ENCODE measurements at places on chromosomes 4 and X.
A peak's percentile ranks its signal among the peaks of the same experiment; 100 is the strongest.

DNA sequence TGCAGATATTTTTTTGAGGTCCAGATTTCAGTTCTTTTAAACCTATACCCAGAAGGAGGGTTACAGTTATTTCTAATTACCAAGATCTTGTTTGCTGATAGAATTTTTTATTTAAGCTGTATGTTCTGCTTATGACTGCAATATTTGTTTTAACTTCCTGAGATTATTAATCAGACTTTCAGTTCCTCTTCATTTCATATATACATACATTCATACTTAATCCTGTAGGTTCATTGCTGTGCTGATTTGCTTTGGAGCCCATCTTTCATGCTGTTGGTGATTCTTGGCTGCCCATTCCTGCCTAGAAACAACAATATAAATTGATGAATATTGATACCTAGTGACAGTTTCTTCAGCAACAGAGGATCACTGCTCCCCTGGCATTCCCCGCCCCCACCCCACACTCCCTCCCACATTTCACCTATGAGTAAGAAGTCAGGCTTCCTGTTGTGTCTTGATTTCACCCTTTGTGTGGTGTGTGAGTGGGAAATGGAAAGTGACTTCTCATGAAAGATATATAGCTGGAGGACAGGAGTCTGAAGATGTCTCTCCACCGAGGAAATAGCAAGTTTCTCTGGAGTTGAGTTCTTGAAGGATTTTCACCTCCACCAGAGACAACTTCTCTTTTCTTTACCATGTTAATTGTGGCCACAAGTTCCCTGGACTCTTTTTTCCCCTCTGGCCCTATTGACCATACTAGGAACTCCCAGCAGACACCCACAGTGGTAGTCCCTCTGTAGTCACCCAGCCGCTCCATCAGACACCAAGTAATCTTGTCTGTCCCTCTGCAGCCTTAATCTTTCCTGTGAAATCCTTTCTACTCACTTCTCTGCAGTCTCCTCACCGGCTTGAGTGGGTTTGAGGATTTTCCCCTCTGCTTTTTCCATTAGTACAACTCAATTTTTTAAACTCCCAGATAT lies 118.4 kb downstream of the ASB9 start:
- no peak for DNase-seq

DNA sequence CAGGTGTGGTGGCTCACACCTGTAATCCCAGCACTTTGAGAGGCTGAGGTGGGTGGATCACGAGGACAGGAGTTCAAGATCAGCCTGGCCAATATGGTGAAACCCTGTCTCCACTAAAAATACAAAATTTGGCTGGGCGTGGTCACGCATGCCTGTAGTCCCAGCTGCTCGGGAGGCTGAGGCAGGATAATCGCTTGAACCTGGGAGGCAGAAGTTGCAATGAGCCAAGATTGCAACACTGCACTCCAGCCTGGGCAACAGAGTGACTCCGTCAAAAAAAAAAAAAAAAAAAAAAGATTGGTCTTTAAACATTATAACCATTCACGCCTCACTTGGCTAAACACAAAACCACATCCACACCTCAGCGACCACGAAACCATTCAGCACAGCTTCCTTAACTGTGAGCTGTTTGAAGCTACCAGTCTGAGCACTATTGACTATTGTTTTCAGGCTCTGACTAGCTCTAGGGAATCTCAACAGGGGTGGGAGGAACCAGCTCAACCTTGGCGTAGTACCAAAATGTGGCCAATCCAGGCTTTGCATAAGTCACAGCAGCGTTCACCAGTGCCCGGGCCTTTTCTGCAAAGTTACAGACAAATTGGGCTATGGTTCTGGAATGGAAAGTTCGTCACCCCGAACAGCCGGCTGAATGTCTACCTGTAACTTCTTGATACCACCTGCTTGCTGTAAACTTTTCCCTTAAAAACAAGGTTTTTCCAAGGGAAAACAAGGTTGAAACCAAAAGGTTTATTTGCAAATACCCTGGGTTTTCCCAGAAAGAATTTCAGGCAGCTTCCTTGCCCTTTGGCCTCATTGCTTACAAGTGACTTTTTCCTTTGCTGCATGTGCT lies 73.6 kb upstream of the DHX15 start:
- peak; percentile 49 for DNase-seq

DNA sequence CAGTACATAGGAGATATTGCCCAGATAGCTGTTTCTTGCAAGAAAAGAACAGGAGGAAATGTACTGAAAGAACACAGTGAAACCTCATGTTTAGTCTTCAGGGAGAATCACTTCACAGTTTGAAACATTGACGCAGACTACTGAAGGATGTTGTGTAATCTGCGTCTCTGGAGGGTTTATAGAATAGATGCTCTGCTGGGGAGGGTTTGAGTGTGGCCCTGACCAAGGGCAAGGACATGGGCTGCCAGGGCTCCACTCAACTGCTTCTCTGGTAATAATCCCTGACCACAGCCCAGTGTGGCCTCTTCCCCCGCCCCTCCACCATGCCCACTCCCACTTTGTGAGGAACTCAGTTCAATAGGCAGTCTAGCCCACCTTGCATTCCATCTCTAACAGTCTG lies 15.8 kb upstream of the ACE2 start:
- no peak for DNase-seq

DNA sequence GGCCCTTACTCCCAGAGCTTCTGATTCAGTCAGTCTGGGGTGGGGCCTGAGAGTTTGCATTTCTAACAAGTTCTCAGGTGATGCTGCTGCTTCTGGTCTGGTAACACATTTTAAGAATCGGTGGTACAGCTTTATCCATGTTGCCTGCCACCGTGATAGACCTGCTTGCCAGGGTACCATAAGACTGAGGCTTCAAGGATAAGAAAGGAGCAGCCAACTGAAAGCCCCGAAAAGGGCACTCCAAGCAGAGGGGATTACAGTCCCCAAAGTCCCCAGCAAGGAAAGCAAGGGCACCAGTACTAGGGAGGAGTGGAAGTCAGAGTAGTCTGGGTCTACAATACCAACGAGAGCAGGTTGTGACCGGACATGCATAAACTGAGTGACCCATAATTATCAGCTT lies 49.8 kb downstream of the APOO start:
- DNase-seq, result no peak

- DNase-seq, result no peak
Measured at GRCh38 chr4:99403380-99404184, 31.6 kb downstream of the ADH7 start.

DNA sequence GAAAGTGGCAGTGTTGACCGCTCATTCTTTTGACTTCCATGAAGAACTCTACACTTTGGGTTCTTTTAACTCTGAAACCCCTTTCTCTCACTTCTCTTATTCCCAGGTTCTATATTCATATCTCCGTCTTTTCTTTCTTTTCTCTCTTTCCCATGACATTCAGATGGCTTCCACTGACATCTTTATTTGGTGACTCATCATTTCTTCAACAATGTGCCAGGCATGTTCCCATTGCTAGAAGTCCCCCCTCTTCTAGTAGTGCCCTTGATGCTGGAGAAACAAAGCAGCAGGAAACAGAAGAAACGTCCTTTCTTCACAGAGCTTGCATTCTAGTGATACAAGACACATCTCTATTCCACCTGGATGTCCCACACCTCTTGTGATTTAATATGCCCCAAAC lies 33.3 kb downstream of the PKD2 start:
- no peak for DNase-seq

- no peak for DNase-seq
Measured at GRCh38 chr4:99305638-99306400, 15.0 kb upstream of the ADH1A start.

- no peak for DNase-seq
Measured at GRCh38 chr4:24570574-24571236, 13.6 kb downstream of the DHX15 start.

- DNase-seq, result no peak
Measured at GRCh38 chr4:137467537-137467936, 64.8 kb downstream of the PCDH18 start.

DNA sequence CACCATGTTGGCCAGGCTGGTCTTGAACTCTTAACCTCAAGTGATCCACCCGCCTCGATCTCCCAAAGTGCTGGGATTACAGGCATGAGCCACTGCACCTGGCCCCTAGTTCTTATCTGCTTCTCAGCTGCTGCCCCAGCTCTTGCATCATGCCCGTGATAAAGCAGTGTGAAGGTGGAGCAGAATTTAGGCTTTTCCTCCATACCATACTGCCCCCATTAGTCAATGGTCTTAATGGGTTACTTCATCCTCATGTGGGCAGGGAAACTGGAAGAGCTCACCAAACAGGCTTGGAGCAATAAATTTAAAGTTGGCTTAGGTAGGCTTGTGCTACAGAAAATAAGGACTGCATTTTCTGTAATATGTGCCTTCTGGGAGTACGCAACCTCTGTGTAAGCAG lies 636.9 kb upstream of the BOD1L1 start:
- DNase-seq, result no peak

DNA sequence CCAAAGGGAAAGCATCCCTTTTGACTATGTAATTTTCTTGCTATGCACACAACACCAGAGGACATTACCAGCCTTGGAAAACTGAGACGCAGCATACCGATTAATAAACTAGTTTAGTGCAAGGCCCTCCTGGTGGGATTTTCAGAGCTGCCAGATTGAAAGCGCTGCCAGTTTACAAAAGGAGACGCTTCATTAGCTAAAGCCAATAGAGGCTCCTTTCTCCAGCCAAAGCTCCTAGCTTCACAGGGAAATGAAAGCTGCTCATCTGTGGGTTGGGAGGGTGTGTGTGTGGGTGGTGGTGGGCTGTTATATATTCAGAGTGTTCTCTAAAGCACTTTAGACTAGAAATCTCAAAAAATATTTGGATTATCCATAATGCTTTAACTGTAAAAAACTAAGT lies 32.4 kb downstream of the SPANXN4 start:
- no peak for DNase-seq

GRCh38 chrX:149152941-149153340 lies 352.2 kb downstream of the IDS start:
- DNase-seq, result no peak

GRCh38 chr4:114417214-114417613 lies 181.4 kb upstream of the UGT8 start:
- DNase-seq, result no peak

DNA sequence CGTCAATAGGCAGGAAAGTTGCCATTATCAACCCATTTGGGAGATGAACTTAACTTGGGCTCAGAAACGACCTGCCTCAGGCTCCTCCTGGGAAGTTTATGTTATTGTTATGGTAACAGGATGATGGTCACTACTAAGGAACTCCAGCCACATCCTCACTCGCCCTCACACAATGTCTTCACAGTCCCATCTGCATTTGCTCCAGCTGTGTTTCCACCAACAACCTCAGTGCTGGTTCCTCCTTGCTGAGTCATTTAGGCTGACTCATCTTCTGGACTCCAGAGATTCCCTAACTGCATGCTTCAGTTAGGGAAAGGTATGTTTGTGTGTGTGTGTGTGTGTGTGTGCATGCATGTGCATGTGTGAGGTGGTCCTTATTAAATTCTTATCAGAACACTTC lies 293.4 kb upstream of the BOD1L1 start:
- peak; percentile 94 for DNase-seq

DNA sequence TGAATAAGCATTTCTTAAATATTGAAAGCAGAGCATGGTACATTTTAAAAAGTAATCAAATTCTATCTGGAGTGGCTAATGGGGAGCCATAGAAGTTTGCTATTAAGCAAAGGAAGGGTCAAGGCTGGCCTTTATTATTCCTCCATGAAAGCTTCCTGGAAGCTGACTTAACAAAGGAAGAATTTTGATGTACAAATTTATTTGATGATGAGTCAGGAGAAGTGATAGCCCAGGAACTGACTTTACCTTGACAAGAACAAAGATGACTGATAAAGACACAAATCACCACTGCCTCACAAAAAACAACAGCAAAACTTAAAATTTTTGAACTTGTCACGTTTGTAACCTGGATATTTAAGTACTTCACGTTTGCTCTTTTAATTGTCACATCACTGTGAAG lies 872.1 kb downstream of the PCDH7 start:
- no peak for DNase-seq

DNA sequence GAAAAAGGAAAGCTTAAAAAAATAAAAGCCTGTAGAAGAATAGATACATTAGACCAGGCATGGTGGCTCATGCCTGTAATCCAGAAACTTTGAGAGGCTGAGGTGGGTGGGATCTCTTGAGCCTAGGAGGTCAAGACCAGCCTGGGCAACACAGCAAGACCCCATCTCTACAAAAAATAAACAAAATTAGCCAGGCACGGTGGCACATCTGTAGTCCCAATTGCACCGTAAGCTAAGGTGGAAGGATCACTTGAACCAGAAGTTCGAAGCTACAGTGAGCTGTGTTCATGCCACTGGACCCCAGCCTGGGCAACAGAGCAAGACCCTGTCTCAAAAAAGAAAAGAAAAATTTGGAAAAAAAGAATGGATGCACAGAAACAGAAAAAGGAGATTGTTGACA lies 149.4 kb downstream of the APBB2 start:
- DNase-seq, result no peak

- DNase-seq, result no peak
Measured at GRCh38 chr4:121860121-121860520, 10.2 kb downstream of the BBS7 start.

GRCh38 chr4:170047771-170048354 lies 21.7 kb upstream of the MFAP3L start:
- DNase-seq, result no peak

GRCh38 chr4:23911675-23912455 lies 22.0 kb upstream of the PPARGC1A start:
- no peak for DNase-seq

GRCh38 chr4:160353548-160353947 lies 1250.7 kb downstream of the RAPGEF2 start:
- DNase-seq, result no peak

DNA sequence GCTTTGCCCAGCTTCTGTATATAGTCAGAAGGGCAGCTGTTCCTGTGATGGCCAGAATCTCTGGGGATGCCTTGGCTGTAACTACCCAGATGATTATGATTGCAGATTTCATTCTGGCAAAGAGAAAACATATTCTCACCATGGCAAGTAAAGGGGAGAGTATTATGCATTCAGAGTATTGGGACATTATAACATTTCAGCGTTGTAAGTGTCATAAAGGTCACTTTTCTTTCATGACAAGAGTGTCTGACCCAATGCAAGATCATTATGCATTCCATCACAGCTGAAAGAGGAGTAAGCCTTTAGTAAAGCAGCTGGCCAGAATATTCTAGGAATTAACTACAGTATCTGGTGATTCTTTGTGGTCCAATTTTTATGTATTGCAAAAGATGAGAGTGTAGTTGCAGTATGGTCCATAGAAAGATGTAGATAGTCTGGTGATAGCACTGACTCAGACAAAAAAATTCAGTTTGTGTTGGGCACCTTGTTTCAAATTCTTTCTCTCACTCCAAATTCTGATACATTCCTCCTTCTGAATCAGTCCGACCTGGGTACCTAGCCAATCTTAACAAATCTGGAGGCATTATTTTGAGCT lies 2366.3 kb downstream of the PCDH7 start:
- no peak for DNase-seq

GRCh38 chr4:139740531-139741041 lies 75.0 kb downstream of the MGST2 start:
- DNase-seq, result no peak

GRCh38 chr4:110742143-110742542 lies 119.3 kb upstream of the PITX2 start:
- no peak for DNase-seq

DNA sequence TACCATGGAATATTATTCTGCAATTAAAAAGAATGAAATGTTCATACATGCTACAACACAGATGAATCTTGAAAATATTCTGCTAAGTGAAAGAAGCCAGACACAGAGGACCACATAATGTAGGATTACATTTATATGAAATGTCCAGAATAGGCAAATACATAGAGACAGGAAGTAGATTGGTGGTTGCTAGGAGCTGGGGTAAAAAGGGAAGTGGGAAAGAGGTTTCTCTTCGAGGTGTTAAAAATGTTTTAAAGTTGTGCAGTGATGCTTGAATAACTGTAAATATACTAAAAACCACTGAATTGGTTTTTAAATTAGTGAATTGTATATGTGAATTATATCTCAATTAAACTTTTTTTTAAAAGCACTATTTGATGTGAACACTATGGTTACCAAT lies 3.6 kb upstream of the NXT2 start:
- no peak for DNase-seq

Measured in T1000 (cell line).